ENCODE measurements at places on chromosomes 7 and 10.

DNA sequence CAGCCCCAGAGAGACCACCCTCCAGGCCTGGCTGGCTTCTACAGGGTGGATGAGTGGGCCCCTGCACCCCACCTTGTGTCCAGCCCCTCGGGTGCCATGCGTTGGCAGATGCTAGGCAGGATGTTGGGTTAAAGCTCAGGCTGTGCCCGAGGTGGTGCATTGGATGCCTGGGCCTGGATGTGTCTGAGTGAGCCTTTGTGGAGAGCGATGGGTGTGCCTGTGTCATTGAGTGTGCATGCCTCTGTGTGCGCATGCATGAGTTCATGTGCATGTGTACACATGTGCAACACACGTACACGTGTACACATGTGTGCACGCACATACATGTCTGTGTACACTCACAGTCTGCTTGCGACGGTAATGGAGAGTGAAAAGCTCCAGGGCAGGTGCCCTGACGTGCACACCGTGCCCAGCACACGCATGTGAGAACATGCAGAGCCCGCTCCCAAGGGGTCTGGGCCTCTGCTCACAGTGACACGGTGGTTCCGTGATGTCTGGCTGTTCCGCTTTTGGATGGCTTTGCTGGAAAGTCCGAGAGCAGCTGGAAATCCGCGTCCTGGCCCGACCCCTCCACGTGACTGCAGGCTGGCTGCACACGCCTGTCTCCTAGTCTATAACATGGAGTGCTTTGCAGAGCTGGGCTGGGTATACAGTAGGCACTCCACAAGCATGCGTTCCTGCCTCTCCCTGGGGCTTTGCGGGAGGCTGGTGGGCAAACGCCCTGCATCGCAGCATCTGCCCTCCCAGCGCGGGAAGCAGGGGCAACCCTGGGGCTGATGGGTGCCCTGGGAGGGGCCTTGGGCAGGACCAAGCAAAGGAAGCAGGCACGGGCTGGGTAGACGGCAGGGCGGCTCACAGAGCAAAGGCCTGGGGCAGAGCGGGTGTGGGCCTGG lies 36.9 kb downstream of the ELFN1 start:
- DNase-seq, result peak; percentile 66

- DNase-seq, result no peak
Observed at GRCh38 chr10:7048061-7048460, 362.8 kb downstream of the SFMBT2 start.

GRCh38 chr10:12444981-12445700 lies 95.8 kb downstream of the CAMK1D start:
- no peak for DNase-seq

DNA sequence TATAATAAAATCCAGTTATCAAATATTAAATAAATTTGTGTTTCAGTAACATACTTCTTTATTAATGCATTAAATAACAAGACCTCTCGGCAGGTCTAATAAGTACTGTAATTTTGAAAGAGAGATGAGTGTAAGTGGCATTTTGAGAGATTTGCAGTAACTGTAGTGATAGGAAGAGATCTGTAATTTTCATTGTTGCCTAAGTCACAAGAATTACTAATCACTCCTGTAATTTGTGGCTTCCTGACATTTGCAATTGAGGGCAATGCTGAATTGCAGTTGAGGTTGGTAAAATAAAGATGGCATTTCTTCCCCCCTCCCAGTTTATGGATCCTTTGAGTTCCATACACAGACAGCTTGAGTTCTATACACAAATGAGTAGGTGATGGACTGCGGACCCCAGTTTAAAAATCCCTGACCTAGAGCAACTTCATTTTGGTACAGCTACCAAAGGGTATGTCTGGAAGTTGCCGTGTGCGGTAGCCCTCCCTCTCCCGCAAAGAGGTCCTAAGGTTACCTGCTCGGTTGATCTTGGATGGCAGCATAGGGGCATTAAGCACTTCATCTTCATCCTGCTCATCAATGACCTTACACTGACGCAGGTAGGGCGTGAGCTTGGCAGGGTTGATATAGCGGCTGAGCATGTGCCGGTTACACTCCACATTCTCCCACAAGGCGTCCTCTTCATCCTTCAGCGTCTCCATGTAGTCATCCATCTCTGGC lies 96.4 kb downstream of the CARD11 start:
- no peak for DNase-seq

GRCh38 chr7:17787257-17787656 lies 153.0 kb downstream of the SNX13 start:
- DNase-seq, result no peak

DNA sequence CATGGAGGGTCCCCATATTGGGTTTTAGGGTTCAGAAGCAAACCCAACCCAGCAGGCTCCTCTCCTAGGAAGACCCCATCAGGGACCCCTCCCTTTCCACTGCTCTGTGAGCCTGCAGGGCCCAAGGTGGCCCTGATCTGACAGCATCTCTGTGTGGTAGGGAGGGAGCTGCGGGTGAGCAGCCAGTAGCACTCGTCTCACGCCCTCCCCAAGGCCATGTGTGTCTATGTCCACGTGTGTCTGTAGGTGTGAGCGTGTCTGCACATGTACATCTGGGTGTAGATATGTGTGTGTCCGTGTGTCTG lies 103.5 kb upstream of the FAM20C start:
- DNase-seq, result peak; percentile 52

DNA sequence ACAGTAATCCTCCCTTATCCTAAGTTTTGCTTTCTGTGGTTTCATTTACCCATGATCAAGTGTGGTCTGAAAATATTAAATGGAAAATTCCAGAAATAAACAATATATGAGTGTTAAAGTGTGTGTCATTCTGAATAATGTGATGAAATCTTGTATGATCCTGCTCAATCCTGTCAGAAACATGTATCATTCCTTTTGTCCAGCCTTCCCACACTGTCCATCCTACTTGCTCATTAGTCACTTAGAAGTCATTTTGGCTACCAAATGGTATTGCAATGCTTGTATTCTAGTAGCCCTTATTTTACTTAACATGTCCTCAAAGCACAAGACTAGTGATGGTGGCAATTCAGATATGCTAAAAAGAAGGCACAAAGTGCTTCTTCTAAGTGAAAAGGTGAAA lies 1211.2 kb upstream of the SORCS1 start:
- no peak for DNase-seq

- DNase-seq, result no peak
Observed at GRCh38 chr7:105743351-105744090, 132.9 kb downstream of the ATXN7L1 start.

DNA sequence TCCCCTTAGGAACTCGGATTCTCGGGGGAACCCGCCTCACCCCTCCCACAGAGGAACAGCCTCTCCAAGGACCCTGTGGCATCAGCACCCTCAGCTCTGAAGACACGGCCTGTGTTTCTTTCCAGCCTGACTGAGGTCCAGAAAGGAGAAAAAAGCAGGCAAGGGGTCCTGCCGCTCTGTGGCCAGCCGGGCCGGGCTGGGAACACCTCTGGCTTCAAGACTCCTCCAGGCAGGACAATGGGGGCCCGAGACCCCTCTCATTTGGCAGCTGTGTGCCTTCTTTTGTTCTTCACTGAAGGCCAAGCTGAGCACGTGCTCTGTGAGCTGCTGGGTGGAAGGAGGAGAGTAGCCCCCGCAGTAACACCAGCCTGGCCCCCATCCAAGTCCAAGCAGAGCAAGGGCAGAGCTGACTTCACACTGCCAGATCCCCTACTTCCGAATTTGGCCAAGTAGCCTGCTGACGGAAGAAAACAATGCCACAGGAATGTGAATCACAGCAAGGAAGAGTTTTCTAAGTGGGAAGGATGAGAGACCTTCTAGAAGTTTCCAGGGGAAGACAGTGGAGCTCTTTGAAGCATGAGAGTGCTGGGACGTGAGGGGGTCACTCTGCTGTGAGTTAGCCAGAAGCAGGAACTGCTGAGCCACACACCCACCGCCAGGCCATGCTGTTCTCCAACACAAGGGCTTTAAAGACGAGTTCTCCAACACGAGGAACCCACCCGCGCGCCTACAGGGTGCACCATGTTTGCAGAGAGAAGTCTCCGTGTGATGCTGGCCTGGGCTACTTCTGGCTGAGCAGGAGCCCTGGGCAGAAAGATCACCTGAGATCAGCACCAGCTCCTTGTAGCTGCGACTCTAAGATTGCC lies 3.1 kb downstream of the CNPY1 start:
- DNase-seq, result peak; percentile 62

DNA sequence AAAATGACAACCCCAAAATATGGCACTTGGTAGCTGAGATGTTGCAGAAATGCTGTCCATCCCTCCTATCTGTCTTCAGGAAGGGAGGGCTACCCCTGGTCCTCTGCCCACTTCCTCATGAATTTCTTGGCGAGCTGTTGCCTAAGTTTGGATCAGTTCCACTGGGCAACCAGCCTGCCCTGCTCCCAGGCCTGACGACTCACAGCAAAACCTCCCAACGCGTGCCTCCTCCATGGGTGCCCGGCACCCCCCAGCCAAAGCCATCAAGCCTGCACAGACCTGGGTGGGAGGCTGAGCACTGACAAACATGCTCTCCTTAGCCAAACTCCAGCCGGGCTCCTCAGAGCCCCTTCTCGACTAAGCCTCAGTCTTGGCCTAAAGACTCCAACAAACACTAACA lies 8.9 kb downstream of the VSTM4 start:
- no peak for DNase-seq

DNA sequence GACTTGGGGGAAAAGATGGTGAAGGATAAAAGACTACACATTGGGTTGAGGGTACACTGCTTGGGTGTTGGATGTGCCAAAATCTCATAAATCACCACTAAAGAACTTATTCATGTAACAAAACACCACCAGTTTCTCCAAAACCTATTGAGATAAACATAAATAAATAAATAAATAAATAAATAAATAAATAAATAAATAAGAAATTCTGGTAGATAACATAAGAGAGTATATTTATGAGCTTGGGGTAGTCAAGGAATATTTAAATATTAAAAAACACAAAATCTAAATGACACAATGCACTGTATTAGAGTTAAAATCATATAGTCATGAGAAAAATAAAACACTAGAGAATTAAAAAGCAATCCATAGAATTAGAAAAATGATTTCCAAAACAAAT lies 333.5 kb upstream of the NRG3 start:
- no peak for DNase-seq

- DNase-seq, result no peak
Observed at GRCh38 chr10:31580646-31581045, 261.6 kb downstream of the ZEB1 start.

GRCh38 chr10:59970396-59971368 lies 64.3 kb upstream of the CCDC6 start:
- DNase-seq, result no peak

GRCh38 chr7:26179826-26180497 lies 20.6 kb downstream of the HNRNPA2B1 start:
- DNase-seq, result no peak

GRCh38 chr10:51462076-51462779 lies 237.2 kb downstream of the CSTF2T start:
- DNase-seq, result no peak

DNA sequence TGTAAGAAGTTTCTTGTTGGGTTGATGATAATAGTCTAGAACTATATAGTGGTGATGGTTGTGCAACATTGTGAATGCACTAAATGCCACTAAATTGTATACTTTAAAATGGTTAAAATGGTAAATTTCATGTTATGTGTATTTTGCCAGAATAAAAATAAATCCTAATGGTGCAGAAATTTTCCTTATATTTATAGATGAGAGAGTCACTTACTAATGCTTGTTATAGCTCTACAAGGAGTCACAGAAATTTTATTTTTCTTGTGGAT lies 21.1 kb downstream of the SPAG6 start:
- DNase-seq, result no peak

GRCh38 chr10:30309403-30309802 lies 39.7 kb downstream of the MTPAP start:
- DNase-seq, result no peak

DNA sequence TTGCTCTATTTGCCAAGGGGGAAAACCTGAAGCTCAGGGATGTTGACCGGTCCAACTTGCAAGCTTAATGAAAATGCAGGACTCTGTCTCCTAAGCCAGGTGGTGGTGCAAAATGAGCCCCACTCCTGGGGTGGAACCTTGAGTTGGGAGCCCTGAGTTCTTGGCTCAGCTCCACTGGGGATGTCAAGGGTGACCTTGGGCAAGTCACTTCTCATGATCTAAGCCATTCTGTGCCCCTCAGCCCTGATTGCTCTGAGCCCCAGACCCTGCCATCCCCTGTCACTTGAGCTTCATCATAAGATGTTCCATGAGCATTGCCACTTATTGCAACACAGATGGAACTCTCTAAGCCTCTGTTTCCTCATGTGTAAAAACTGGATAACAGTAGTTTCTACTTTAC lies 33.9 kb downstream of the MYL10 start:
- DNase-seq, result peak; percentile 66

- no peak for DNase-seq
Observed at GRCh38 chr7:138477581-138477980, 17.5 kb downstream of the TRIM24 start.

DNA sequence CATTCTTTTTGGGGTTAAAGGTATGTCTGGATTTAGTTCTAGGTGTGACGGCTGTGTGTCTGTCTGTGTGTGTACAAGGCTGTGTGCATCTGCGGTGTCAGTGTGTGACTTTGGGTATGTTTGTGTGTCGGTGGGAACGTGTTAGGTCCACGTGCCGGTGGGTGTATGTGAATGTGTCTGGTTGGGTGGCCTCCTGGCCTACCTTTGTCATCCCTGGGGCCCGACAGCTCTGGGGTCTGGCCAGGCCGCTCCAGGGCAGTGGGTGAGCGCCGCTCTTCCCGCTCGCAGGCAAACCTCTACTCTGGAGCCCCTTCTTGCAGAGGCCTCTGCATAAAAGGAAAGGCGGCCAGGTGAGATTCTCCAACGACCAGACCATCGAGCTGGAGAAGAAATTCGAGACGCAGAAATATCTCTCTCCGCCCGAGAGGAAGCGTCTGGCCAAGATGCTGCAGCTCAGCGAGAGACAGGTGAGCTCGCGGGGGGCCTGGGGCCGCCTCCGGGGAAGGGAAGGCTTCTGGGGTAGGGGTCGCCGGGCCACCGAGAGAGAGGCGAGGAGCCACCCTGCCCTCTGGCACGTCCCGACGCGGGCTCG lies 2.4 kb downstream of the HHEX start:
- no peak for DNase-seq

DNA sequence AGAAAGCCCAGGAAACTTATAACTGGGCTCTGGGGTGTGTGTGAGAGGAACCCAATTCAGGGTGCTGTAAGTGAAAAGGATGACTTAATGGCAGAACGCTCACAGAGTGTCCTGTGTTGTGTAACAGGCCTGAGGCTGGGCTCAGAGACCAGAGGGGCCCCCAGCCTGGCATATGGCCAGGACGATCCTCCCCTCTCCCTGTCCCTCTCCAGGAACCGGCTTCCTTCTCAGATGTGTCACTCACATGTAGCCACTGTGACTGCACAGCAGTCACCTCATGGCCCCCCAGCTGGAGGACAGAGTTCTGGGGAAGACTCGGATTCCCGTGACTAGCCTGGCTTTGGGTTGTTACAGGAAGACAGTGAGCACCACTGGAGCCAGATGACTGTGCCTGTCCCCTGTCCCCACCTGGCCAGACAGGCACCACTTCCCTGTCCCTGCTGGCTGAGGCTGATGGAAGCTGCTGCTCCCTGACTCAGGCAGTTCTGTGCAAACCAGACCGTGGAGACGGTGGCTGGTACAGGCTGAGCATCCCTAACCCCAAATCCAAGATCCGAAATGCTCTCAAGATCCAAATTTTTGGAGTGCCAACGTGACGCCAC lies 220.5 kb downstream of the MLLT10 start:
- DNase-seq, result no peak

- DNase-seq, result no peak
Observed at GRCh38 chr10:34434119-34434594, 380.9 kb downstream of the PARD3 start.

GRCh38 chr7:5687936-5688630 lies 93.4 kb downstream of the RNF216 start:
- DNase-seq, result no peak

Measured in posterior vena cava (tissue), 2 donors.